Transverse colon (tissue), 4 donors: ENCODE measurements at places on chromosomes 7 and 10. TPM values are rescaled to one million over a fixed set of nuclear protein-coding genes. Genes with fewer than 3 reads are reported as not detected.

Gene EVX1
- total RNA-seq, result 3.4 TPM

GRCh38 chr7:31562002-31562401 is 48.1 kb downstream of the ITPRID1 start:
- DNase-seq, result no peak

GRCh38 chr7:148834605-148835004 is 49.5 kb downstream of the EZH2 start:
- DNase-seq, result no peak

DNA sequence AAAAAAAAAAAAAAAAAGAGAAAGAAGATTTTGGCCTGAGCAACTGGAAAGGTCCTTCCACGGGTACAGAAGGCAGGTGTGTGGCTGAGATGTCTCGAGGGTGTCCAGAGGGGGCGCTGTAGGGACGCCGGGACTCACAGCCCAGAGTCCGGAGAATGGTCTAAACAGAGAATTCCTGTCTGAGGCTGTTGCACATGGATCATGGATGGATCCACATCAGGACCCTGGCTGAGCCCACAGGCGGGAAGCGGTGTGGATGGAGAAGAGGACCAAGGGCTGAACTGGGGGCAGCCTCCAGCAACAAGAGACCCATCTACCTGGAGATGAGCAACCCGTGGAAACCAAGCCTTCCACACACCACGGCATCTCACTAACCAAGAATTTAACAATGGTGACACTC is 55.0 kb downstream of the PKD1L1 start:
- DNase-seq, result no peak

DNA sequence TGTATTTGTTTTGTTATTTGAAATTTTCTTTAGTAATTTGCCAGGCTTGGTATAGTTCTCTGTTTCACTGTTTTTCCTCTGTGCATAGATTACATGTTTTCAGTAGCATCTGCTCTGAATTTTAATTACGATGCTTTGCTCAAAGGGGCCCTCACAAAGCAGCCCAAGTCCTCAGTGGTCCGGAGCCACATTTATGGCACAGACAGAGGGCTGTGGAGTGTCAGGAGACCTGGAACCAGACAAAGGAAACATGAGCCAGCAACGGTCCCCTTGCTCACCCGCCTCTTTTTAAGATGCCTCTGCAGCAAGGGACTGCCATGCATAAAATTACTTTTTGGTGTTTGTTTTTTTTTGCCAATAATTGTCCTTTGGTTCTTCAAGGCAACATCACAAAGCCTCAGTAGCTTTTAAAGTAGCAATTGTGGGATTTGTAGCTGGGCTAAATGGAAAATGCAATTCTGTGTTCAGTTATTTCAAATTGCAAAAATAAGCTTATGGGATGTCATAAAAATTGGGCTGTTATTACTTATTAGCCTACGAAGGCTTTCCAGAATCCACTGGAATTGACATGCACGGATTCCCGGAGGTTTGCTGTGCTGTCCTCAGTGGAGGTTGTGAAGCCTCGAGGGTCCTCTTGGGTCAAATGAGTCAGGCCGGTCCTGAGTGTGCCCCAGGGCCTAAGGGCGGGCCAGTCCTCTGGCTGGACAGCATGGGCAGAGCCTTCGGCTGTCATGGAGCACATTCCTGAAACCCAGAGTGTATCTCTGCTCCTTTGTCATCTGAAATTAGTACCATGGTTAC is 422.8 kb downstream of the GLRX3 start:
- DNase-seq, result no peak

Gene CLRN3
- total RNA-seq, result 104 TPM

GRCh38 chr10:71597821-71598498 is 121.6 kb downstream of the C10orf105 start:
- DNase-seq, result peak; percentile 21

Gene CADPS2
- 15.2 TPM for total RNA-seq

- no peak for DNase-seq
These were observed 339.7 kb upstream of the NFE2L3 start for GRCh38 chr7:25812086-25812850.

DNA sequence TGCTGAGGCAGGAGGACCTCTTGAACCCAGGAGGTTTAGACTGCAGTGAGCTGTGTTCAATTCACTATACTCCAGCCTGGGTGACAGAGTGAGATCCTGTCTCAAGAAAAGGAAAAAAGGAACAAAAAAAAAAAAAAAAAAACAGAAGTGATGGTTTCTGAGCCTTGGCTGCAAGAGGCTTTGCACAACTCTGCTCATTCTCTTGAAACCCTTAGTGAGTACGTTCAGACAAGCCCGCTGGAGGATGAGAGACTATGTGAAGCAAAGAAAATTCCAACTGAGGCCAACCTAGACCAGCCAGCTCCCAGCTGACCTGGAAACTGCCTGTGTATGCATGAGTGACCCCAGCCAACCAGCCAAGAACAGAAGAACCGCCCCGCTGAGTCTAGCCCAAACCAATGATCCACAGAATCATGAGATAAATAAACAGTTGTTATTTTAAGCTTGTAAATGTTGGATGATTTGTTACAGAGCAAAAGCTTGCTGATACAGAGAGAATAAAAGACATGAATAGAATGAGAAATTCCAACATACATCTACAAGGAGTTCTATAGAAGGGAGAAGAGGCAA is 50.6 kb upstream of the FZD9 start:
- no peak for DNase-seq

GRCh38 chr10:5764422-5765297 is 48.6 kb downstream of the GDI2 start:
- no peak for DNase-seq

- DNase-seq, result no peak
These were observed 139.3 kb downstream of the TWIST1 start for GRCh38 chr7:18978108-18978495.

Gene OPN1SW
- total RNA-seq, result not detected

- no peak for DNase-seq
These were observed 30.0 kb downstream of the TSPAN15 start for GRCh38 chr10:69481305-69481704.

Gene FXYD4
- total RNA-seq, result not detected

DNA sequence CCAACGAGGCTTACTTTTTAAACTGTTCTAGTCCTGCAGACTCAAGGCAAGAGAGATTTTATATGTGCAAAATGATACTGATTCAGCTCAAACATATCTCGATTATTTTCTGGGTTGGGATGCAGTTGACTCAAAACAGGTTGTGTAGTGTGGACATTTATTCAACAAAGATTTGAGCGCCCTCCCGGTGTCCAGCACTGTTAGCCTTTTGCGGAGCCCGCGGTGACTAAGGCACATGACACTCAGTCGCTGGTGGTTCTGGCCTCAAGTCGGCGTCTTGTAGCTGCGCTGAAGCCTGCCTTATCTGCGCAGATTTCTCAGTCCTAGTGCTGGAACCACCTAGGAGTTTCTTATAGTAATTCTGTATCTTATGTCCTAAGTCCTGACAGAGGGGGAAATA is 938 bp upstream of the CADPS2 start:
- peak; percentile 62 for DNase-seq

Gene CPA5
- not detected for total RNA-seq

DNA sequence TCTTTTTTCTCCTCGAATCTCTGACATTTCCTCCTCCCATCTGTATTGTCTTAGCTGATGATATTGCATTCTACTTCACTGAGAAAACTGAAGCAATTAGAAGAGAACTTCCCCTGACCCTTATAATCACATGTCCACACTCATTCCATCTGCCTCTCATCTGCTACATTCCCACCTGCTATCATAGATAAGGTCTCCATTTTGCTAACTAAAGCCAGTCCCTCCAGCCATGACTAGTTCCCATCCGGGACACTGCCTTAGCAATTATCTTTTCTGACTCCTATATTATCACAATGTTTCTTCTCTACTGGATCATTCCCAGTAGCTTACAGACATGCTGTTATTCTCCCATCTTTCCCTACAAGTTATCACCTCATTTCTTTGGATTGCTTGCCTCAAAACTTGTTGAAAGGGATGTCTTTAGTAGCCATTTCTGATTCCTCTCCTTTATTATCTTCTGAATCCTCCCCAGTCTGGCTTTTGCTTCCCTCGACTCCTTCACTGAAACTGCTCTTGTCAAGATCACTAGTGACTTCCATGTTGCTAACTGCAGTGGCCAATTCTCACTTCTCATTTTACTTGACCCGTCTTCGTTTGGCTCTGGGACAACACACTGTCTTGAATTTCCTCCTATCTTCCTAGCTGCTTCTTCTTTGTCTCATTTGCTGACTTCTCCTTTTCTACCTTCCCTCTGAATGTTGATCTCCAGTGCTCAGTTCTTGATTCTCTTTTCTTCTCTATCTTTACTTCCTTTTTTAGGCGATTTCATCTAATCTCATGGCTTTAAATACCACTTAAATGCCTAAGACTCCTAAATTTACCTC is 35.9 kb downstream of the FZD1 start:
- DNase-seq, result no peak

DNA sequence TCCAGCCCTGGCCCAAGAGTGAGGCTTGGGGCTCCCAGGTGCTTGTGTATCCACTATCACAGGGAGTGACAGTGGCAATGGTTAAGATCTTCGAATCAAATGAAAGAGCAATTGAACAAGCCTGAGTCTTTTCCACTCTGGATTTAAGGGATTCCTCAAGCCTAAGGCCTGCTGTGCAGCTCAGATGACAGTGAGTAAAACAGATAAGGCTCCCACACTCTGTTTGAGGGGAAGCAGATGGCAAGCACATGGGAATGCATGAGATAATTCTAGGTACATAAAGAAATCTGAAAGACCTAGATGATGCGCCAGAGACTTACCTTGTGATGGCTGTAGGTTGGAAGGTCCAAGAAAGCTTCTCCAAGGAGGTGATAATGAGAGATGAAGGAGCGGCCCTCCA is 95.0 kb downstream of the LRRC18 start:
- DNase-seq, result no peak

Gene CDHR1
- 110 TPM for total RNA-seq

DNA sequence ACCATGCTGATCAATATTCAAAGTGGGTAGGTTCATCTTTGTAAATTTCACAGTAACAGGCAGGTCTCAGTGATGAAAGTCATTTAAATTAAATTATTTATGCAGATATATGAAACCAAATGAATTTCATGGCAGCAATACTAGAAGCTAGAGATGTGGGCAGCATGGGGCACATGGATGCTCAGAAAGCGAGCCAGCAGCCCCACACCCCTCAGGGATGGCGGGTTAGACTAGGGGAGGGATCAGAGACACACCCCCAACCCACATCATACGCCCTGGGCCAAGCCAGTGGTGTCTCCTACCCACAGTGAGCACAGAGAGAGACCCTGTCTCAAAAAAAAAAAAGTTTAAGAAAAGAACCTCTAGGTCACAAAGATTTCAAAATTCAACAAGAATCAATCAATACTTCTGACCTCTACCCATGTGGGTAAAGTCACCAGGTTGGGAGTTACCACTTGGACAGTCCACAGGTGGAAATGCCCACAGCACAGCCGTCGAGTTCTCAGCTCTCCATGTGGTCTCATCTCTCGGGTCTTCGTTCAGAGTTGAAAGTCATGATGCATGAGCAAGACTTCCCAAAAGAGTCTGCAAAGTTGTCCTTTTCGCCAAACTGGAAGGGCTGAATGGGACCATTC is 79.3 kb upstream of the PPP2R2D start:
- no peak for DNase-seq

DNA sequence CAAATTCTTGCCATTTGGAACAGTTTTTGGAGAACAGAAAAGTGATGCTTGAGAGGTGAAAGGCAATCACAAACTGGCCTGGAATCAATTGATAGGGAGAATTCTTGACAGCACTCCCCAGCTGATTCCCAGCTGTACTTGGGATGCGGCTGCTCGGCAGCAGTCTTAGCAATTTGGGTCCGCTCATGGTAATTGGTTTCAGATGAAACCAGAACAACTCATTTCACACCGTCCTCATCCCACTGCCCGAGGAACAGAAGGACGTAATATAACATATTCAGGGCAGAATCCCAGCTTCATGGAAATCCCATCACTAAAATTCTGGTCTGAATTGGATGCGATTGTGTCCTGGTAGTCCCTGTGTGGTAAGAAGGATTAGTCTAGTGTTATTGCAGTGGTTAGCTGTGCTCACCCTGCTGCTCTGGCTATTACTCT is 223.3 kb upstream of the FERD3L start:
- DNase-seq, result no peak

DNA sequence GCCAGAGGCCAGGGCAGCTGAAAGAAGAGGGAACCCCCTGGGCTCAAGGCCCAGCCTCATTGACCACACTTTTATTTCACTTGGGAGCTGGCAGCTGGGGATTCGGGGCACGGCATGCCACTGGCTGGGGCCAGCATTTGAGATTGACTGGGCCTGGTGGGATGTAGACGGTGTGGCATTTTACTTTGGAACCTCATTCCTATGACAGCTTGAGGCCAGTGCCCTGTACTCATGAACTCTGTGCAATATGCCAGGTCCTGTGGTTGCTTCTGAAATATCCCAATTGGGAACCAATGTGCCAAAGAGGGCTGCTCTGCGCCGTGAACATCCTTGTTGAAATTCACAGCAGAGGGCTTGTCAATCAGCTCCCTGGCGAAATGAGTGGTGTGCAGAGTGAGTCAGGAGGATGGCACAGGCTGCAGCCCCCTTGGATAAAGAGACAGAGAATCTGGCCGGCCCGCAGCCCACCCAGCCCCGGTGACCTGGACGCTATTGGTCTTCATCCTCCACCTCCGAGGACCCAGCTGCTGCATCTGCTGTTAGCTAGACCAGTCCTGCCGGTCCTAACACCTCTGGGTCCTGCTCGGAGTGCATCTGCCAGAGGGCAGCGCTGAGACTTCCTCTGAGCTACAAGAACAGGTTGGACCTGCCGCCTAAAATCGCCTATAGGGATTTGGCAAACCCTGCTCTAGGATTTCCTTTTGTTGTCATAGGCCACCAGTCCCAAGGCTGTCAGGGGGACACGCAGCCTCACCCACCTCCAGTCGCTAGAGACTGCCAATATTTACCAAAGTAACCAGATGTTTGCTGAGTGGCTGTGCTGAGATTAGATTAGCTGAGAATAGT is 58.0 kb downstream of the PRKAG2 start:
- DNase-seq, result no peak

Gene MCM7
- total RNA-seq, result 37.5 TPM

- no peak for DNase-seq
These were observed 534.5 kb downstream of the TNS3 start for GRCh38 chr7:47047384-47047783.

DNA sequence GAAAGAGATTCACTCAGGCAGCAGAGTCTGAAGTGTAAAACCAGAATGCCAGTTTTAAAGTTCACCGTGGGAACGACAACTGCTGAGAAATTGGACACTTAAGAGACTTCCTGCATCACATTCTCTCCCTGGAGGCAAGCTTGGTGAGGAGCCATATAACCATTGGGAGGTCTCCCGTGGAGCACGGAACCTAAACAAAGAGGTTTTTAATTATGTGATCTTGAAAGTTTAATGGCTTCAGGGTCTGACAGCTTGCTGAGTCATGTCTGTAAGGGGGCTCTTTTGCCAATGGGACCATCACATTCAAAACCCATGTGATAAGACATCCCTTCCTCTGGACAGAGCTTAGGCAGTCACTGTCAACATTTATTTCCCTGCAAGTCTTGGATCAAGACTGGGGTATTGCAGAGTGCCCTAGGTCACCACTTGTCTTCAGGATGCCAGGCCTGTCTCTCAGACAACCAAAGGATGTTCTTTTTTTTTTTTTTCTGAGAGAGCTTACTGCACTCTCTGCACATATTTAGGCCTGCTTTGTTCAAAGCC is 674.4 kb downstream of the TYW1 start:
- DNase-seq, result no peak
